Right hindlimb (tissue), 1 donor: ENCODE measurements at places on chromosomes 7 and 10.
A peak's percentile ranks its signal among the peaks of the same experiment; 100 is the strongest.

DNA sequence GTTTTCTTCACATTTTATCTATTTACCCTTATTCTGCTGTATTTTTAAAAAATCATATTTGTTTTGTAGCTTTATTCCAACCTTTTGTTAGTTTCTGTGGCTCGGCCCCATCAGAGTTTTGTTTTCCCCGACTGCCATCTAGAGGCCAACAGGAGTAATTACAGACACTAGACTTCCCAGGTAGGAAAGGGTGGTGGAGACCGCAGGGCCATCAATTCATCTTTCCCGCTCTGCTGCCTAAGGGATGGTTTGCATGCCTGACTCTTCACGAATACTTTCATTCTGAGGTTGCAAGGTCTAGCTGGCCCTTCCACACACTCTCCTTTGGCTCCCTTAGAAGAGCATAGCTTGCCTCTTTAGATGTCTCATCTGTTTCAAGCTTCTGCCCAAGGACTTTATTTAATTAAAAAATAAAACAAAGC lies 38.3 kb downstream of the LYZL2 start:
- DNase-seq: peak; percentile 71

DNA sequence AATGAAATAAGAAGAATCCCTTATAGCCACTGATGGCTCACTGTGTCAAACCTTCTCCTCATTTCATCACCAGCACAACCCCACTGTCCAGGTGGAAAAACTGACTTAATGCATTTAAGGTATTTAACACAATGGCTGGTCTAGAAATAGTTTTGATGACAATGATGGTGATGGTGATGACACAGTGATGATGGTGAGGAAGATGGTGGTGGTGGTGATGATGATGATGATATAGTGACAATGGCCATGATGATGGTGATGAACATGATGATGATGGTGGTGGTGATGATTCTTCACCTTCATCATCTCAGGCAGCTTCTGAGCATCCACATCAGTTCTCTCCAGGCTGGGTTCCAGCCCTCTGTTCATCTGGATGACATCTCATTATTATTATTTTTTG lies 186.6 kb downstream of the TCERG1L start:
- DNase-seq: no peak

DNA sequence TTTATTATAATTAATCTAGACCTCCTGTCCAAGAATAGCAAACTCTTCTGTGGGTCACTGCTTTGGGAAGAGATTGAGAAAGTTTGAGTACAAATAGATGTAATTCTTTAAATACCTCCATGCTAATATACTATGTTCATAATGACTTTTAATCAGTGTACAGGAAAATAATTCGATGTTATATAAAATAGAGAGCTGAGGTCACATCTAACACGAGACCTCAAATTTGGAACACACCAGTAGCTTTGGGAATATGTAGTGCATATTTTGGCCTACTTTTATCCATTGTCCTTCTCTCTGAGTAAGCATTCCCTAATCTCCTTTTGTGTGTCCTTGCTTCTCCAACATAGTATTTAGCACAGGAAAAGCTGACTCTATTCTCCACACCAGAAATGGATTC lies 27.3 kb upstream of the CABCOCO1 start:
- DNase-seq: no peak

GRCh38 chr7:81190997-81191768 lies 272.3 kb upstream of the SEMA3C start:
- no peak for DNase-seq

- no peak for DNase-seq
Observed at GRCh38 chr7:71804256-71804655, 607.9 kb downstream of the CALN1 start.

DNA sequence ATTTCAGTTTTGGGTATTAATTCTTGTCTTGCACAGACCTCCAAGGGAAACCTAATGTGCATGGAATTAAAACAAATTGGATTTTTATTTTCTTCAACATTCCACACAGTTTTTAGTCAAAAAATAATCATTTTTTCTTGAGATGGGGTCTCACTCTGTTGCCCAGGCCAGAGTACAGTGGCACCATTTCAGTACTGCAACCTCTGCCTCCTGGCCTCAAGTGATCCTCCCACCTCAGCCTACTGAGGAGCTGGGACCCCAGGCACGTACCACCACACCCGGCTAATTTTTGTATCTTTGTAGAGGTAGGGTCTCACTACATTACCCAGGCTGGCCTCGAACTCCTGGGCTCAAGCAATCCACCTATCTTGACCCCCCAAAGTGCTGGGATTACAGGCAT lies 4.9 kb downstream of the BAIAP2L1 start:
- no peak for DNase-seq

DNA sequence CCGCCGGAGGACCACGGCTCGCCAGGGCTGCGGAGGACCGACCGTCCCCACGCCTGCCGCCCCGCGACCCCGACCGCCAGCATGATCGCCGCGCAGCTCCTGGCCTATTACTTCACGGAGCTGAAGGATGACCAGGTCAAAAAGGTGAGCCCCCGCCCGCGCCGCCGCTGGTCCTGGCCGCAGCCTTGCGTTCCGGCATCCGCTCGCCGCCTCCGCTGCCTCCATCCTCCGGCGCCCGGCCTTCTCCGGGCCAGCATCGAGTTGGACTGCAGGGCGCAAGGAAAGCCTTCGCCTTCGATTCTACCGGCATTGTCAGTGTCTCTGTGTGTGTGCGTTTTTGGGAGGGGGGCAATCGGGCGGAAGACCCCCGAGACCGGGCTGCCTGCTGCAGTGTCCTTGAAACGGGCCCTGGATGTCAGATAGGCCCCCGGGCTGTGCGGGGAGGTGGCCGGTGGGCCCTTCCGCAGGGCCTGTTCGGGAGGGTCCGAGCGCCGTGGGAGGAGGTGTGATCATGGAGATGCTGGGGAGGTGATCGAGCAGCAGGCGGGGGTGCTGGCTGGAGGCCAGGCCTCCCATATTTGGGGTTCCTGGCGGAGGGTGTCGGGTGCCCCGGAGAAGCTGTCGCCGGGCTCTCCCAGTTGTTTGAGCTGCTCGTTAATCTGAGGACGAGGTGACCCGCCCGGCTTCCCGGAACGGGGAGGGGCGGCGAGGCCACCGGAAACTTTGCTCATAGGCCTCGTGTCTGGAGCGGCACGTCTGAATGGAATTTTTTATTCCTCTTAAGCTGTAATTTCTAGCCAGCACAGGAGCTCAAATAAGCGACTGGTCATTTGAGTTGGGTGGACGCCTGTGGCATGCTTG lies 40.8 kb downstream of the HK1 start:
- peak; percentile 85 for DNase-seq

DNA sequence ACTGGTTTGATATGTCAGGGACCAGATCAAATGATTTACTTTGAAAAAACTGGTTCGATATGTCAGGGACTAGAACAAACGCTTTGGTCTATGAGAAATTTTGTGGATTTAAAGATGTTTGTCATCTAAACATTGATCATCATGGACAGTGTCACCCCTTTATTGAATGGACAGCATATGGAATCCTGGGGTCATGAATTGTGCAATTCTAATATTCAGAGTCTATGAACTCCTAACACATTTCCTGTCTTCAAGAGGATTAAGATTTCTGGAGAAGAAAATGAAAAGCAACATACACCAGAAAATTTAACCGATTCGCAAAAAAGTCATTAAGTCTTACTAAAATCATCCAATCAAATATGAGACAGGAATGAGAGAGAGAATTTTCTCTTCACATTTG lies 106.4 kb upstream of the FAM133B start:
- DNase-seq: no peak

- DNase-seq: no peak
Observed at GRCh38 chr10:79283616-79284015, 63.7 kb upstream of the PPIF start.

DNA sequence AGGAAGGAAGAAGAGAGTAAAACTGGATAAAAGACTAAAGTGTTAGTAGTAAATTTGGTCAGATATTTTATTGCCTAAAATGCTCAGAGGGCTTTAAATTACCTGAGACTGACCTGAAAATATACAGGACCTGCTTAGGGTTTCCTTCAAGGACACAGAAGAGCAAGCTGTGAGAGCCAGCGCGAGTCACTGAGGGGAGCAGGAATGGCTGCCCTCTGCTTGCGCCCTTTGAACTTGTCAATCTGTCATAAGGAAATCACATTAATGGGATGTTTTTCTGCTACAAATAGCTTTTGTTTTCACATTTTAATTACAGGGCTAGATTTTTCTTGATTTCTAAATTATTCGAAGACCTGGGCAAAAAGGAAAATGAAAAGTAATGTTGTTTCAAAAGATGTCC lies 26.9 kb downstream of the DNAJB9 start:
- no peak for DNase-seq

- peak; percentile 90 for DNase-seq
Observed at GRCh38 chr7:37916673-37917660, at the start of gene SFRP4. Gene SFRP4, minus strand, starts transcription at chr7:37916817. Its CDS starts 280 bp downstream, at chr7:37916537.

DNA sequence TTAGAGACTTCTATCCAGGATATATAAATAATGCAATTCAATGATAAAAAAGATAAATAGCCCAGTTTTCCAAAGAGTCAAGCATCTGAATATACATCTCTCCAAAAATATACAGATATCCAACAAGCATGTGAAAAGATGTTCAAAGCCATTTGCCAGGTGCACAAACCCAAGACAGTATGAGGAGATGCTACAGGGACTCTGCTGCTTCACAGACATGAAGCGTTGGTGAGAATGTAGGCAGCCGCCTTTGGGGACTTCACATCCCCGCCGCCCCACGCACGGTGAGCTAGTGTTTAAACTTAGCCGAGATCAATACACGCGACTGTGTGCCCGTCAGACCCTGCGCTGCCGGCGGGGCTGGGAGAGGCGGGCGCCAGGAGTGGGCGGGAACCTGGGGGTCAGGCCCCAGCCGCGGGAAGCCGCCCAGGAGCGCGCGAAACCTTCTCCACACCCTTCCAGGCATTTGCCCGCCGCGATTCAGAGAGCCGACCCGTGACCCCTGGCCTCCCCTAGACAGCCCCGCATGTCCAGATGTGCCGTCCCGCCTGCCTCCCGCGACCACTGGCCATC lies 927 bp upstream of the ALOX5 start:
- no peak for DNase-seq

- no peak for DNase-seq
Observed at GRCh38 chr10:43727935-43728334, 79.3 kb upstream of the ZNF32 start.

DNA sequence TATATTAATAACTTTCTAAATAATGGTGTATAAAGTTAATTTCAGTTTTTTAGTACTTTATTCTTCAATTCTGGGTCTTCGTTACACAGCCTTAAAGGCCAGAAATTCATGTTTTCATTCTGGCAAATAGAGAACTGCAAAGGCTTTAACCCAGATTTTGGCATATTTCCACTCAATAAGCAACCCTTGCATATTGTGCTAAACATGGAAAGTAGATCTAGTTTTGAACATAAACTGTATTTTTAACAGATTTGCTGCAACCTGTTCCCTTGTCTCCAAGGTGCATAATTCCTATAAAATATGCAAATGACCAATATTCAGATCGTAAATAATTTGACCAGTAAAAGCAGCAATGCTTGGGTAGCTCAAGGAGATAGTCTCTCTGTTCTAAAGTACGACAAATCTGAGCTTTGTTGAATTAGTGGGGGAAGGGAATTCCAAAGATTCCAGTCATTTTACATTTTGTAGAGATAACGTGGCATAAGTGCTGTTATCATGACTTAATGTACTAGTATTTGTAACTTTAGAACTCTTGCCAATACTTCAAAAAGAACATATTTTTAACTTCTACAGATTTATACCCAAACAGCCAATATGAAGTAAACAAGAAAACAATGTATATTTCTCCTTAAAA lies 46.4 kb upstream of the RSBN1L start:
- DNase-seq: no peak

DNA sequence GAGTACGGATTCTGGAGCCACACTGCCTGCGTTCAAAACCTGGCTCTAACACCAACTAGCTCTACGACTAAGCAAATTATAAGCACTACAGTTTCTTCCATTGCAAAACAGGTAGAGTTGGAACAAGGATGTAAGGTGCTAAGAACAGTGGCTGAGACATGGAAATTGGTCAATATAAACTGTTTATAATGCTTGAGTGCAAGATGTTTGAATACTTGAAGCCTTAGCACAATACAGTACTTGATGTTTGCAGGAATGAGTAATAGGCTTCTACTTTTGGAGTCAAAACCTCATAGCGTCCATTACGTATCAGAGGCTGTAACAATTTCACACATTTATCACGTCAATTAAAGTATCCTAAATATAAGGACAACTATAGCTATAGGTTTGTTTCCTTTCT lies 6.9 kb downstream of the NT5C2 start:
- DNase-seq: no peak

GRCh38 chr10:113144576-113144975 lies 194.5 kb downstream of the TCF7L2 start:
- DNase-seq: no peak

GRCh38 chr7:95772298-95772770 lies at the start of gene DYNC1I1:
Gene DYNC1I1, plus strand, starts transcription at chr7:95772554. Its CDS starts 32,176 bp downstream, at chr7:95804730.
- DNase-seq: peak; percentile 67

DNA sequence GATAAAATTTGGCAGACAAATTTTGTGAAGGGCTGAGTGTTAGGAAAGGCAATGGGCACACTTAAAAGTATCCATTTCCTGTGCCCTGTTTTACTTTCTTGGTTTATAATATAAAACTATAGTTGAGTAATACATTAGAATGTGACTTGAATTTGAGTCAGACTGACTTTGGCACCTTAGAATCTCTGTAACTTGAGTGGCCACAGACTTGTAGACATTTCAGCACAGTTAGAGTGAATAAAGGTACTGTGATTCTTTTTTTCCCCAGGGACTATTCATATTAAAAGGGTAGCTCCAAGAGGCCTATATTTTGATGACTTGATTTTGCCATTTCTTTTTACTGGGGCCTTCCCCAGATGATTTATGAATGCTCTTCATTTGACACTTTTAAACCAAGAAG lies 22.4 kb downstream of the GBF1 start:
- no peak for DNase-seq
